T-cell (primary cell): ENCODE measurements at places on chromosomes 12 and 14.

- no peak for DNase-seq
These were observed 3.4 kb upstream of the TMEM229B start for GRCh38 chr14:67491741-67492507.

DNA sequence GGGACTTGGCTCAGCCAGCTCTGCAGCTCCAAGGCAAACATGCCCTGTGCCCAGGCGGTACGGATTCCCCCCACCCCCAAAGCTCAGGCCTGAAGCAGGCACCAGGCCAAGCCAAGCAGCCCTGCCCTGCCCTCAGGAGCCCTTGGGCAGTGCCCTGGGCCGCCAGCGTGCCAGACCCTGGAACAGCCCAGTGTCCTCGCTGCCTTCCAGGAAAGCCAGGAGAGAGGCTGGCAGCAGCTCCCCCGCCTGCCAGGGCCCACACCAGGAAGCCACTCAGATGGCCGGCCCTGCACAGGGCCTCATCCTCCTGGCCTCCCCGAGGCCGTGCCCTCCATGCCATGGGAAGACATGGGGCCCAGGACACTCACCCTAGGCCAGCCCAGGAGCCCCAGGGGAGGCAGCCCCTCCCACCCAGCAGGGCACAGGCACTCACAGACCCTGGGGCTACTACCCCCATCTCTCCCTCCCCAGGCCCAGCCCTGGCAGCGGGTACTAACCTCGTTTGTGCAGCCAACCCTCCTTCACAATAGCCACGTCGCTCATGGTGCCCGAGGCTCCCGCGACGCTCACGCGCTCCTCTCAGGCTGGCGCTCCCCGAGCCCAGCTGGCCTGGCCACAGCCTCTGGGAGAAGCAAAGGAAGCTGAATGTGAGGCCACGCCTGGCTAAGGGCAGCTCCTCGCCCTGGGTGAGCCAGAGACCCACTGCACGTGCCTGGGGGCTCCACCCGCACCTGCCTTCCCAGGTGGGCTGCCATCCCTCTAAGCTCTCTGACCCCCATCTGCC, 3.3 kb downstream of the AKT1 start:
- no peak for DNase-seq

- DNase-seq = no peak
These were observed 68.9 kb downstream of the TESC start for GRCh38 chr12:117030187-117030900.

- DNase-seq = no peak
These were observed 14.2 kb downstream of the IQSEC3 start for GRCh38 chr12:80681-81190.

- DNase-seq = no peak
These were observed 102.1 kb upstream of the DAAM1 start for GRCh38 chr14:59086241-59086882.

- no peak for DNase-seq
These were observed 72.0 kb downstream of the SYNE3 start for GRCh38 chr14:95444132-95445129.

- DNase-seq = no peak
These were observed 76.7 kb downstream of the TTC7B start for GRCh38 chr14:90739318-90740068.

- DNase-seq = no peak
These were observed 45.5 kb downstream of the SLC38A6 start for GRCh38 chr14:61026526-61026925.

DNA sequence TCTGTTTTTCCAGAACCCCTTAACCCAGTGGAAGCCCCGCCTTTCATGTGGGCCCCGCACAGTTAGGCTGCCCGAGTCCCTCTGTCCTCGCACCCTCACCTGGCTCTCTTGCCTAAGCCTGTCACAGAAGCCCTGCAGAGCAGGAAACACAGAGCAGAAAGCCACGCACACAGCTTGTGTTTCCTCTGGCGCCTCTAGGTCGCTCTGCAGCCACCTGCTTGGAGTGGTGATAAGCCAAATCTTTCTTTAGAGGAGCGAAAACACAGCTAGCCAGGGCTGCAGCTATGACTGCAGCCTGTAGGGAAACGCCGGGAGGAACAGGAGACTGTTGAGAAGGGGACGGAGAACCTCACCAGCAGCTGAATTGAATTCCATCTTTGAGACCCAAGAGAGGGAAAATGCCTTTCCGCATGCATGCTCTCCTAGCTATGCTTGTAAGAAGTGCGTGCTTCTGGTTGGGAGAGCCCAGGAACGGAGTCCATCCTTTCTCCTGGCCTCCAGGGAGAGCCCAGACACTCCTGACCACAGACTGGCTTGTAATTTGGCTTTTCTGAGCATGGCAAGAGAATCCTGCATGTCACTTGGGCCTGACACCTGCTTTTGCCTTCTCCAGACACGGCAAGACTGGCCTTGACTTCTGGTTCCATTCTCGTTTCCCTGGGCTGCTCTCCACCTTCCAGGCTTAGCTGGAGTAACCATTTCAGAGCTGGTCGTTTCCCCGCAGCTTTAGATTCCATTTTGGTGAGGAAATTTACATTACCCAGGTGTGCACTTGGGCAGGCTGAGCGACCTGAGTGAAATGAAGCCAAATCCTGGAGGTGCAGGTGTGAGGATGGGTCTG, 301.6 kb downstream of the CACNA1C start:
- no peak for DNase-seq

GRCh38 chr12:58540480-58541299, 379.6 kb downstream of the LRIG3 start:
- DNase-seq = no peak

DNA sequence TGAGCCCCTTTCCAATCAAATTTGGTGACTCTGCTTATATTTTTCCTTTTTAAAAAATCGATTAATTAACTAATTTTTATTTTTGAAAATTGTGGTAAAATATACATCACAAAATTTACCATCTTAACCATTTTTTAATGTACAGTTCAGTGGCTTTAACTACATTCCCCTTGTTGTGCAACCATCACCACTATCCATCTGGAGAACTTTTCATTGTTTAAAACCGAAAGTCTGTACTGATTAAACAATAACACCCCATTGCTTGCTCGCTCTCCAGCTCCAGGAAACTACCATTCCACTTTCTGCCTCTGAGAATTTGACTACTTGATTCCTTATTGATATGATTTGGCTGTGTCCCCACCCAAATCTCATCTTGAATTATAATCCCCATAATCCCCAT, 283.4 kb downstream of the C12orf75 start:
- DNase-seq = no peak

DNA sequence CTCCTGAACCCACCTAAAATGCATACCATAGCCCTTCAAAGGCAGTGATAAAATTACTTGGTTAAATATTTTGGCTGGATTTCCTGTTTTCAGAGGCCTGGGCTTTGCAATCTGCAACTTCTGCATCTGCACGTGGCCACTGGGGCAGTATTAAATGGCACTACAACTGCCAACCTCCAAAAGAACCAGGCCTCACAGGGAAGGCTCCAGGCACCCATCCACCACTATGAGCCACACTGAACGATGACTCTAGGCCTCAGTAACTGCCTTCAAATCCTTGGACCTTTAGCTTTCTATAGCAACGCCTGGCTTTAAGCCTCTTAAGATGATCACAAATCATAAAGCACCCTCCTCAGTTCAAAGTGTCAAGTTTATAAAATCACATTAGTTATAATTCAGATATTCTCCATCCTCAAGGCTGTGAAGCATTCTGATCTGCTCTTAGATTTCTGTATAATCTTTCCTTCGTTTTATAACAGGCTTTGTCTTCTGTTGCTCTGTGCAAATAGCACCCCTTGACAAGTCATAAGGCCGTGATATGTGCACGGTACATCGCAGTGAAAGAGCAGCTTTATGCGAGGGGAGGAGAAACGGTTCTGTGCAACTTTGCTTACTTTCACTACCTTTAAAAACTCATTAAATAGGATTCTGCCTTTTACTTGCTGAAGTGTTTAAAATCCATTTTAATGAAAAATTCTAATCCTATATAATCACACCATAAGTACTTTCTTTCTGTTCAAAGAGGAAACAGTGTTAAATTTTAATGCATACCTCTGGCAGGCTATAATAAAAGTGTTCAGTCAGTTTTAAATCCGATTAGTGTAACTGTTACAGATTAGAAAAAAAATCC, 196.4 kb upstream of the G2E3 start:
- no peak for DNase-seq

- no peak for DNase-seq
These were observed 111.9 kb downstream of the LGR5 start for GRCh38 chr12:71551529-71551928.

DNA sequence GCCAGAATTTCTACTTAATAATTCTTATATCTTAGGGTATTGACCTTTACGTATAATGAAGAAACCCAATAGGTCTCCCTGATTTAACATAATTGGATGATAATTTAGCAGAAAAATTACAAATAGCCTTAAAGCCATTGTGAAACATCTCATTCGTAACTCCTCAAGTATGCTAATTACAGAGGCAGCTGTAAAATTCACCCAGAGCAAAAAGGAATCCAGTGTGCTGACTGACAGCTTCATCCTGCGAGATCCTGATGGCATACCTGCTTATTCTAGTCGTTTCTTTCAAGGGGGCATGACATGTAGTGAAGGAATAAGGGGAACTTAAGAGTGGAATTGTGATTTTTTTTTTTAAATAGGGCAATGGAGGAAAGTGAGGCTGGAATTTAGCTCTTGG, 291.5 kb downstream of the FUT8 start:
- no peak for DNase-seq

DNA sequence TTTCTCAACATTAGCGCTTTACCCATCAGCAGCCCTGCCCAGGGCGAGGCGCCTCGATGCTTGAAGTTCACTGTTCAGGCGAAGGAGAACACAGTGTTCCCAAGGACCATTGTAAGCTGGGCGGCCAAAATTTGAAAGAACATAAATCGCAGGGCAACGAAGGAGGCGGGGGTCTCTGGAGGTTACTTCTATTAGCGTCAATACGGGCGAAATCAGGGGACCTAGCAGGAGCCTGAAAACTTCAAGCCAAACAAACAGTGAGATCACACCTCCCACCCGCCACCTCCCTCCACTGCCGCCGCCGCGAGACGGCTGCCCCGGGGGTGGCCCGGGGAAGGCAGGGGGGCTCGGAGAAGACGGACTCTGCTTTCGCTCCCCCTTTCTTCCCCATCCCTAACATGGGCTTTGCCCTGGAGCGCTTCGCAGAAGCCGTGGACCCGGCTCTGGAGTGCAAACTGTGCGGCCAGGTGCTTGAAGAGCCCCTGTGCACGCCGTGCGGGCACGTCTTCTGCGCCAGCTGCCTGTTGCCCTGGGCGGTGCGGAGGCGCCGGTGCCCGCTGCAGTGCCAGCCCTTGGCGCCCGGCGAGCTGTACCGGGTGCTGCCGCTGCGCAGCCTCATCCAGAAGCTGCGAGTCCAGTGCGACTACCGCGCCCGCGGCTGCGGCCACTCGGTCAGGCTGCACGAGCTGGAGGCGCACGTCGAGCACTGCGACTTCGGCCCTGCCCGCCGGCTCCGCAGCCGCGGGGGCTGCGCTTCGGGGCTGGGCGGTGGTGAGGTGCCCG, at the start of gene PDZRN4:
Gene PDZRN4 (plus strand): TSS at position 263 of the 783 bp plus-strand sequence.
- no peak for DNase-seq

DNA sequence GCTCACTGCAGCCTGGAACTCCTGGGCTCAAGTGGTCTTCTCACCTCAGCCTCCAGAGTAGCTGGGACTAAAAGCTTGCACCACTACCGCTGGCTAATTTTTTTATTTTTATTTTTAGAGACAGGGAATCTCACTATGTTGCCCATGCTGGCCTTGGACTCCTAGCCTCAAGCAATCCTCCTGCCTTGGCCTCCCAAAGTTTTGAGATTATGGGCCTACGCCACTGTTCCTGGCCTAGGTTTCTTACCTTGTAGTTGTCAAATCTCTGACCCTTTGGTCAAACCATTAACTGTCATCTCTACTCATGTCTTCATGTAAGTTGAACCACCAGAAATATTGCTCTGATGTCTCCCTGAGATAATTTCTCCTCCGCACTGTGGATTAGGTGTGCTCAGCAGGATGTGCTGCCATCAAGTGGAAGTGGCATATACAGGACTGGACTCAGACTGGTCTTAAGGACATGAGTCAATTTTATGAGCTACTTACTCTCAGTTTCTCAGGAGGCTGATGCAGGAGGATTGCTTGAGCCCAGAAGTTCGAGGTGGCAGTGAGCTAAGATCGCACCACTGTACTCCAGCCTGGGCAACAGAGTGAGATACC, 28.5 kb downstream of the ACTR6 start:
- no peak for DNase-seq

- no peak for DNase-seq
These were observed 963 bp upstream of the TINF2 start for GRCh38 chr14:24243336-24243836.

DNA sequence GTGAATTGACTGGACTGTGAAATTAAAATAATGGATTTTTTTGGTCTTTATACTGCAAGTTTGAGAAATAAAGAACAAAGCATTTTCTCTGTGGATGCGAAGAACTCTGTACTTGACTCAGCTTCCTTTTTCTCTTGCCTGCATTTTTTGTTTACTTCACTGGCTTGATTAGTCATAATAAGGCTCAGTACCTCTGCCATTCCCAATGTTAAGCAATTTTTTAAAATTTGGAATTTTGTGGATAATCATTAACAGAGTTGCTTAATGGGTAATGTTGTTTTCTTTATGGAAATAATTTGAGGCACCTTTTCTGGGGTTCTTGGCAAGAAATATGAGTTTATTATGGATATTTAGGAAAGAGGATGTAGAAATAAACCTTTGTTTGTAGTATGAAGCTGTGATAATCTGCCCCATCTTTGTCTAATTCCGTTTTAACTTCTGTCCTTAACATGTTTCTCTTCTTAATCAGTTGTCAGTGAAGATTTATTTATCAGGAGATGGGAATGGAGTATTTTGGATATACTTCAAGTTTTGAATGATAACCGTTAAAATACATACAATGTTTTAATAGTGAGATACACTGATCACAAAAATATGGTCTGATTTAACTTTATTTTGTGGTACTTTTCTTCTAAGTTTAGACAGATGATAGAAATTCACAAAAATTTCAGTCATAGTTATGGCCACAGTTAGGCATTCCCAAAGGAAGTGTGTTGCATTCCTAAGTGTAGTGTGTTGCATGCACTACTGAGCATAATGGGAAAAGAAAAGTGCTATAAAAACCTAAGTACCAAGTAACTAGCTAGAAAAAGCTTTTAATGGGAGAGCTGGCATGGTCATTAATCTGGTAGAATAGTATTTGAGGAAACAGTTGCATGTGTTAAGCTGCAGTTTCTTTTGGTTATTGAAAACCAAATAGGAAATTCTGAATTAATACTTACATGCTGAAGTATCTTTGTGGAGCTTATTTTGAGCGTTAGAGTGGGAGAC, 27.7 kb downstream of the WNK1 start:
- no peak for DNase-seq

DNA sequence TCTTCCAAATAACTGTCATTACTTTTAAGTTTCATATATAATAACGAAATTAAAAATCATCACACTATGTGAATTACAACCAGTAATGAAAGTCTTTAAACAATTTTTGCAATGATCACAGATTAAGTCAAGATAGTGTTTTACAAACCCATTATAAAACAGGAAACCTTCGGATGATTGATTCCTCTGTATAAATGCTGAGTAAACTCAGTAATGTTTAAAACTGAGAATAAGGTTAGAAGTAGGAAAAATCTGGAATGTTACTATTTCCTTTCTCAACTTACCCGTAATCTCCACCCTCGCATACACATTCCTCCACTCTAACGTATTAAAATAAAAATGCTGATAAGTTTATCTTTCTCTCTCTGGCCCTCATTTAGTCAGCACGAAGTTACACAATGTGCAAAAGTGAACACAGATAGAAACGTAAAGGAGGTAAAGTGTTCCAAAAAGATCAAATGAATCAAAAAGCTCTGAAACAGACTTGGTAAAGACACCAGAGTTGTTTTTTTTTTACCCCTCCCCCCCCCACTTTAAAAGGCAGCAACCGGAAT, 1.6 kb downstream of the ZFC3H1 start:
- DNase-seq = no peak
